Stimulated activated CD4-positive, alpha-beta T cell treated with anti-CD3 and anti-CD28 coated beads, Interleukin-1b, Interleukin-23, amount 100 ng/mL, for 48 hours (primary cell): ENCODE measurements at places on chromosomes 16 and 17.

- no peak for DNase-seq
Measured at GRCh38 chr16:2039274-2040031, 8.2 kb downstream of the NTHL1 start.

- no peak for DNase-seq
Measured at GRCh38 chr17:3475812-3476610, at the start of gene ASPA. TSS of gene ASPA (plus strand) at chr17:3475997. CDS start at chr17:3476160, 163 bp downstream.

- no peak for DNase-seq
Measured at GRCh38 chr16:764848-765487, 4.4 kb downstream of the MSLN start.

- DNase-seq = no peak
Measured at GRCh38 chr17:17314501-17315071, 11.4 kb downstream of the NT5M start.

- no peak for DNase-seq
Measured at GRCh38 chr17:7703584-7704479, 1.2 kb upstream of the EFNB3 start.

GRCh38 chr17:42855048-42855596, 4.1 kb downstream of the AOC3 start:
- DNase-seq = no peak

- DNase-seq = no peak
Measured at GRCh38 chr17:979212-979538, 401 bp downstream of the NXN start.

GRCh38 chr16:31117384-31118222, at the start of gene KAT8:
TSS of gene KAT8 (plus strand) at chr16:31117664. CDS start at chr16:31117682, 18 bp downstream.
- peak; percentile 98 for DNase-seq

DNA sequence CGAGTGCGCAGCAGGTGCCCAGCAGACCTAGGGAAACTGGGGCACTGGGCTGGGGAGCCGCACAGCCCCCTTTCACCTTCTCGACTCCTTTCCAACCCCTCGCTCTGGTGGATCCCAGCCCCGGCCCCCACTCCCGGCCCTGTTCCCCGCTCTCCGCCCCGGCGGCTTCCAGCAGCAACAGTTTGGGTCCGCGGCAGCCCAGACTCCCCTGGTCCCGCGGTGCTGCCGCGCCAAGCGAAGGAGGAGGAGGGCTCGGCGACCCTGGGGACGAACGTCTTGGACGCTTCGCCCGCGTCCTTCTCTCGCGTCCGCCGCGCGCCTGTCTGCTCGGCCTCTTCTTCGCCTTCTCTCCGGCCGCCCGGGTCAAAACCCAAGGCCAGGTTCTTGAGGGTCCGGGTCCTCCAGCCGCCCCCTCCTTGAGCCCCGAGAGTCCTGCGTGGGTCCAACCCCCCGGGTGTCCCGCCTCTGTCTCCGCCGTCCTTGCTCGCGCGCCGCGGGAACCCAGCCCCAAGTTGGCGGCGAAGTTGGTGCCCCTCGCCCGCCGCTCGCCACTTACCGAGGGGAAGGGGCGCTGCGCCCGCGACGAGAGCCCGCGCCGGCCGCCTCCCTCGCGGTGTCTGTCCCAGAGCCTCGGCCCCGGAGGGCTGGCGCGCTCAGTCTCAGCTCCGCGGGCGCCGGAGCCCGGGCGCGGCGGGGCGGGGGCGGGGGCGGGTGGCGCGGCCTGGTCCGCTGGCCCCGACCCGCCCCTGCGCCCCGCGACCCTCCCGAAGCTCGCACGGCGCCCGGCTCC, 1.4 kb upstream of the GRIN2C start:
- DNase-seq = no peak

- DNase-seq = no peak
Measured at GRCh38 chr17:66123163-66123562, 68.8 kb downstream of the CEP112 start.

- no peak for DNase-seq
Measured at GRCh38 chr16:64253525-64253924, 868.3 kb downstream of the CDH11 start.

DNA sequence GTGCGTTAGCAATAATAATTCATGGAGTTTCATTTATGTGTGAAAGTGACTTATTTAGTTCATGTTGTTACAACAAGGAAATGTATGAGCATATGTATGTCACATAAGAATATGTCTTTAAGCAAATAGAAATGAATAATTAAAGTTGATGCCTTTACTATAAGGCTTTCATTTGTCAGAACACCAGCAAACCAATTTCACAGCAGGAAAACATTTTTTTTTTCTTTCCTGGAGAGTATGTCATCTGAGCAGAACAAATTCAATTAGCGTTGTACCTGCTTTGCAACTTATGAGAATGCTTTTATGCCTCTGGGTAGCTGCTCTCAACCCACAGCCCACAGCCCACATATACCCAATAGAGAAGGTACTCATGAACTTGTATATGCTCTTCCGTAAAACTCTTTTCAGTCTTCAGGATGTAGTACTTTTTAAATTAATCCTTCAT, 26.3 kb upstream of the APOH start:
- peak; percentile 27 for DNase-seq

DNA sequence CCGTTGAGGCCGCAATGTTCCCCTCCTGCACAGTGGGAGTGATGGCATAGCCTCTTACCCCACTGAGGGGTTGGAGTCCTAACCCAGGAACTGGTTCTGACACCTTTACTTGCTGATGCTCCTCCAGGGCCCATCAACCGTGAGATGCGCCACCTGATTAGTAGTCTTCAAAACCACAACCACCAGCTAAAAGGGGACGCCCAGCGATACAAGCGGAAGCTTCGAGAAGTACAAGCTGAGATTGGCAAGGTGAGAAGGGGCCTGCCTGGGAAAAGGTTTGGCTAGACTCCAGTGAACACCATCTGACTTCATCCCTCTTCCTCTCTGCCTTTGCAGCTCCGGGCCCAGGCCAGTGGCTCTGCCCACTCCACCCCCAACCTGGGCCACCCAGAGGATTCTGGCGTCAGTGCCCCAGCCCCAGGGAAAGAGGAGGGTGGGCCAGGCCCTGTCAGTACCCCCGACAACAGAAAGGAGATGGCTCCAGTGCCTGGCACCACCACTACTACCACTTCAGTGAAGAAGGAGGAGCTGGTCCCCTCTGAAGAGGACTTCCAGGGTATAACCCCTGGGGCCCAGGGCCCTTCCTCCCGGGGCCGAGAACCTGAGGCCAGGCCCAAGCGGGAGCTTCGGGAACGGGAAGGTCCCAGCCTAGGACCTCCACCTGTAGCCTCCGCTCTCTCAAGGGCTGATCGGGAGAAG, 5.8 kb downstream of the RNF40 start:
- no peak for DNase-seq

GRCh38 chr16:1125471-1125870, 27.4 kb upstream of the CACNA1H start:
- DNase-seq = peak; percentile 15

DNA sequence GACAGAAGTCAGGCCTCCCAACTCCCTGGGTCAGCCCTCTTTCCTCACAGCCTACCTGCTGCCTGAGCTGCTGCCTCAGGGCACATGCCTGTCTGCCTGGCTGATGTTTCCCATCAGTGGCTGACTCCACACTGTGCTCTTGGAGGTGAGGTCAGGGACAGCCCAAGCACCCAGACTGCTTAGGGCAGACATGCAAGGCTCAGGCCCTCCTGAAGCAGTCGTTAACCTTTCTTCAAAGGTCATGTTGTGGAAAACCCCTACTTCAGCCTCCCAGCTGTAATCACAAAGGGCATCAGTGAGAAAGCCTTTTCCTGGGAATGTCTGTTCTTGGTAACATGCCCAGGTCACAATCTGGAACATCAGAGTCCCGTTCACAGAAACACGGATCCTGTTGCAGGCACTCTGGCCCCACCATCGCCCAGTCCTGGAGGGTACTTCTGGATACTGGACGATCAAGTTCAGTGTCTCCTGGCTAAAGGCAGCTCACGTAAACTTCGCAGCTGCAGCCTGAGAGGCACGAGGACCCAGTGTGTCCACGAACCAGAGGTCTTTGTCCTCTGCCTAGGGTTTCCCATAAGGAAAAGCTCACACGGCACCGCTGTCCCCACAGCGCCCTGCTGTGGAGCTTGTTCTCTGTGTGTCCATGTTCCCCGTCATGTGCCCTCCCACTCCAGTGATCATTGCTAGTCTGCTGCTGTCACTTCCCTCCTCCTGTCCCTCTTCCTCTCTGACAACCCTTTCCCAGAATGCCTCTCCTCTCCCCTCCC, 54.9 kb downstream of the GNAO1 start:
- DNase-seq = no peak

DNA sequence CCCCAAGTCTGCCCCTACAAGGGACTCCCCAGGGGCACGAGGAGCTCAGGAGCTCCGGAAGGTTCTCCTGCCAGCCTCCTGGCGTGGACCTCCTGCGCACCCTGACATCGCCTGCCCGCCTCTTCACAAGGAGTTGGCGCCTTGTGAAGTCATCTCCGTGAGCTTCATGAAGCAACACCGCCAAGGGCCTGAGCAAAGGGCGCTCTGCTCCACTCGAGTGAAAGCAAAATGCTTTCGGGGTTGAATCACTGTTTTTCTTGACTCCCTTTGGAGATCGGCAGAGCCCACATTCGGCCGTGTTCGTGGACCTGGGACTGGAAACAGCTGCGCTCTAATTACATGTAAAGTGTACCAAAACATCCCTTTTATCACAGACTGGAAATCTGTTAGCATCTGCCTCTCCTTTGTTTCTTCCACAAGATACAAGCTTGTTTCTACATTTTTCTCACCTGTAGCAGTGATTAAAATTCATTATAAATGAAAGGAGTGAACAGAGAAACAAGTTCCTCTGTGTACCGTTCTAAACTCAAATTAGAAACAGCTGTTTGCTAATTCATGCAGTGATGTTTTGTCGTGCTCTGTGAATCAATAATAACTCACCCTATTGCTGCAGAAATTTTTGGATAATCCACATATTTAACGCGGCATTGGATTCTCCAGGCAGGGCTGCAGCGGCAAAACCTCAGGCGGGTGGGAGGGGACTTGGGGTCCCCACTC, 203.3 kb downstream of the ZNF423 start:
- DNase-seq = no peak

- no peak for DNase-seq
Measured at GRCh38 chr17:83151442-83152226, 72.2 kb downstream of the METRNL start.

DNA sequence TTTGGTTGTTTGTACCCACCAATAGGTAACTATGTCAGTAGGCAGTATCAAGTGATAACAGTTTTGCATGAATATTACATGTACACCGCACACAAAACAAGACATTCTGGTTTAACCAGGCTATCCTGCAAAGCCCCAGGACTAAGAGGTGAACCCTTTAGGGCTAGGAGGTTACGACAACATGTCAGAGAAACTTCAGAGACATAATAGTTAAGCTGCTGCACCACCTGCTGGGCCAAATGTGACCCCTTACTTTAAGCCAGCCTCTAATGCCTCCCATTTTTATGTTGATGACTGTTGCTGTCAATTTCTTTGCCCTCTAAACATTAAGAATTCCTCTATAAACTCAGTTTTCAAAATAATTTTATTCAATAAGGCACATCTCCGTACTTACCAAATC, 15.4 kb downstream of the SRP68 start:
- no peak for DNase-seq

GRCh38 chr17:72765368-72766153, 326.9 kb downstream of the SLC39A11 start:
- no peak for DNase-seq

DNA sequence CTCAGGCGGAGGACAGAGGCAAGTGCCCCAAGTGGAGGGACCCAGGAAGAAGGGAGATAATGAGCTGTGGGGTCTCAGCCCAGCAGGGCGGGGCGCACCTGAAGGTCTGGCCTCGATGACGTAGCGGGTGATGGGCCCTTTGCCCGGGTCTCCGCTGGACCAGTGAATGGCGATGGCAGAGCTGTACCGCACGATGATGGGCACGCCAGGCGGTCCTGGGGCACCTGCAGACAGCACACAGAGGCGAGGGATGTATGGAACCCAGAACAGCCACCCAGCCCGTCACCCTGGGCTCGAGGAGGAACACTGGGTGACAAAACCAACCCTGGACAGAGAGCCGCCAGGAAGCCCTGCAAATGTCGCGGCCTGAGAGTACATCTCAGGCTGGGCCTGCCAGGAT, 46.2 kb upstream of the CDC42EP4 start:
- no peak for DNase-seq

DNA sequence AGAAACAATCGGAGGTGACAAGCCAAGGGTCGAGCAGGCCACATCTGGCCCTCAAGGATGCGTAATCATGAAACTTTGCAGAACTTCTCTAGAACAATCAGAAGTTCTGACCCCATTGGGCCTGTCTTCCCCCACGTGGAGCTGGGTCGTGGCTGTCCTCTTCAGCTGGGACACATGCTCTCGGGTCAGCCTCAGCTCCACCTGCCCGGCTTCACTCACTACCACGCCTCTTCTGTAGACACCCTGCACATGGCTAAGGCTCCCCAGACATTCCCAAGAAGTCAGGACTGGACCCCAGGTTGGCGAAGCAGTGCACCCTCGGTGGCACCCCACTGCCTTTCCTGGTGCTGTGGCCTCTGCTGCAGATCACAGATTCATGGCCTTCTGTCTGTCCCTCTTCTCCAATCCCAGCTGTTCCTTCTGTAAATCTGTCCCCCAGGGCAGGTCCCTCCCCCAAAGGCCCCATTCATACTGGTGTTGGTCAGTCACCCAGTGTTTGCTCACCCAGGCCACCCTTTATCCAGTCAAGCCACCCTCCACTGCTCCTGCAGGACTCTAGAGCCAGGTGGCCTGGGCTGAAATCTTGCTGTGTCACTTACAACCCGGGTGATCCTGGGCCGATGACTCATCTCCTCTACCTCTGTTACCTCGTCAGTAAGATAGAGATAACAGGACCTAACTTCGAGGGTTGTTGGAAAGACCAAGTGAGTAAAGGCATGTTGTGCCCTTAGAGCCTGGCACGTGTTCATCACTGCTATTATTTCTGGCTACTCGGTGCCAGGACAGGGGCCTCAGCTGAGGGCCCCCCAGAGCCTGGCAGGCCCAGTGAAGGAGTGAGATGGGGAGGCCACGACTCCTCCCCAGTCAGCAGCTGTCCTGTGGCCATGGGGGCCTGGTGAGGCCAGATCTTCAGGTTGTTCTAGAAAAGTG, 1.4 kb upstream of the SLC5A11 start:
- peak; percentile 22 for DNase-seq

GRCh38 chr16:79098907-79099306, 501.6 kb downstream of the MAF start:
- DNase-seq = no peak

DNA sequence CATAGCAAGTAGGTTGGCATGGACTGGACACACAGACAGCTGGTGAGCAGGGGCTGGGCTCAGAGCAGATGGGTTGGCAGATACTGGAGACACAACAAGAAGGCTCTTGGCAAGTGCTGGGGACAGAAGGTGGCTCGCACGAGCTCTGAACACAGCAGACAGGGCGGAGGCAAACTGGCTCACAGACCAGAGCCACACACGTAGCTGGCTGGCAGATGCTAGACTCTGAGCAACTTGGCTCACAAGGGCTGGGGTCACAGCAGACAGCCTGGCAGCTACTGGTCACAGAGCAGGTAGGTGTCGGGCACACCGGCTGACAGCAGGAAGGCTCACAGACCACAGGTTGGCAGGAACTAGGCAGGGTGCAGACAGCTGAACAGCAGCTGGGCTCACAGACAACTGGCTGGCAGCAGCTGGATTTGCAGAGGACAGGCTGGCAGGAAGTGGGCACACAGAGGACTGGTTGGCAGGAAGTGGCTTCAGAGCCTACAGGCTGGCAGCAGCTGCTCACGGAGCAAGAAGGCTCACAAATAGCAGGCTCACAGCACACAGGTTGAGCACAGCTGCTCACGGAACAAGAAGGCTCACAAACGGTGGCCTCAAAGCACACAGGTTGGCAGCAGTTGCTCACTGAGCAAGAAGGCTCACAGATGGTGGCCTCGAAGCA, 725 bp downstream of the KRTAP16-1 start:
- peak; percentile 43 for DNase-seq
